Posterior cingulate gyrus (tissue), 11 donors: ENCODE measurements at places on chromosomes 5 and 9.

DNA sequence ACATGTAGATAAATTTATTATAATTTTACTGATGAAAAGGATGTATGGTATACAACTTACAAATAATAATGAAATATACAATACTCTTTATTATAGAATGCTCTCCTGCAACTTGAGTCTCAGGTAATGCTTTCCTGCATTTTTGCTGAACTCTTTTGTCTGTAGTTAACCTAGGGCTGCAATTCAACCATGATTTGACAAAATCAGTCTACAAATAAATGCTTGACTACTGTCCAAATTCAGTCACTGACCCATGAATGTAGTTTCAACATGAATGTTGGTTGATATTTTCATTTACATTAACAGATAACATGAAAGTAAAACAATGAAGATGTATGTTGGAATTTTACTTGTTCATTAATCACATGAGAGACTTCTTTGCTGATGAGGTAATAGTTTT, 320.9 kb downstream of the ZSWIM6 start:
- DNase-seq: no peak

GRCh38 chr5:150577378-150578139, 62.9 kb upstream of the SYNPO start:
- no peak for DNase-seq

DNA sequence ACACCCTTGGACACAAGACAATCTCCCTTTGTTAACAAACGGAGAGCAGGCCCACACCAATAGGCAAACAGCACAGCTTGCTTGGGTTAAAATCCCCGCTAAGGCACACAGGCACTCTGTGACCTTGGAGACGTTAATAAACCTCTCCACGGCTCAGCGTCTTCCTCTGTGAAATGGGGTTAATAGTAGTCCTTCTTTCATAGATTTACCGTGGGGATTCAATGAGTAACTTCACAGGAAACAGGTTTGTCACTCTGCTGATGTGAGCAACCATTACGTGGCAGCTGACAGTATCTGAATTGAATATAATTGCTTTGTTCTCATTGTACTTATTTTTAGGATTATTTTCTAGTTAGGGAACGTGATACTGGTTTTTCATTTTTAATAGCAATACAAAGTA, 65.2 kb upstream of the ADRA1B start:
- DNase-seq: no peak

DNA sequence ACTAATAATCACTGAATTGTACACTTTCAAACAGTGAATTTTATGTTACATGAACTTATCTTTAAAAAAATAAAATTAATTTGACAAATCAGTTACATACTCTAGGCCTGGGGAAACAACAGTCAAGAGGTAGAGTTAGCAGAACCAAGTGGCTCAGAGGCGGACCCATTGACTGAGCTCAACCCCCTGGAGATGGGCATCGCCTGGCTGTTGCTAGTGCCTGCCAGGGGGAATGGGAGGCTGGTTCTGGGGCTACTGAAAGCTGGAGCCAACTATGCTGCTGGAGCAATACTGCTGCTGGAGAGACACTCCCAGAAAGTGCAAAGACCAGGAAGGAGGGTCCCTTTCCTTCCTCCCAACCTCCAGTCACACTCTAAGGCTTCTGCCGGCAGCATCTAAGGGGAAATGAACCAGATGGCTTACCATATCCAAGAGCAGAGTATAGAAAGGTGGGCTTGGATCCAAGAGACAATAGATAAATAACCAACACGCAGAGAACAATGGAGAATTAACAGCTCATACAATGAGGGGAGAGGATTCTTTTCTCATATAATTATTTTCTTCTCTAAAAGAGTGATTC, 40.3 kb upstream of the ANKRD55 start:
- no peak for DNase-seq

- DNase-seq: no peak
Observed at GRCh38 chr9:112094948-112095681, 80.0 kb downstream of the SUSD1 start.

GRCh38 chr5:80935811-80936385, 24.3 kb upstream of the RASGRF2 start:
- DNase-seq: no peak

DNA sequence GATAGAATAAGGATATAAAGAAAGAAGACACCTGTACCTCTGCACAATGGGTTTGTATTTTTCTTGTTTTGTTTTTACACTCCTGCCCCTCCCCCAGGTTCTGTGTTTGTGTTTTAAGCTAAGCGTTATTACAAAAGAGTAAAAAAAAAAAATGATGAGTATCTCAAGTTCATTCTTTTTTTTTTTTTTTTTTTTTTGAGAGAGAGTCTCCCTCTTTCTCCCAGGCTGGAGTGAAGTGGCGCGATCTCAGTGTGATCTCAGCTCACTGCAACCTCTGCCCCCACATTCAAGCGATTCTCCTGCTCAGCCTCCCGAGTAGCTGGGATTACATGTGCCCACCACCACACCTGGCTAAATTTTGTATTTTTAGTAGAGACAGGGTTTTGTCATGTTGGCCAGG, 29.4 kb upstream of the RAI14 start:
- DNase-seq: no peak
